Stimulated activated CD8-positive, alpha-beta memory T cell treated with anti-CD3 and anti-CD28 coated beads, Interleukin-2, amount 100 ng/mL, for 48 hours (primary cell): ENCODE measurements at places on chromosomes 5 and 9.

- no peak for DNase-seq
Measured at GRCh38 chr5:1325870-1326531, 18.9 kb downstream of the CLPTM1L start.

DNA sequence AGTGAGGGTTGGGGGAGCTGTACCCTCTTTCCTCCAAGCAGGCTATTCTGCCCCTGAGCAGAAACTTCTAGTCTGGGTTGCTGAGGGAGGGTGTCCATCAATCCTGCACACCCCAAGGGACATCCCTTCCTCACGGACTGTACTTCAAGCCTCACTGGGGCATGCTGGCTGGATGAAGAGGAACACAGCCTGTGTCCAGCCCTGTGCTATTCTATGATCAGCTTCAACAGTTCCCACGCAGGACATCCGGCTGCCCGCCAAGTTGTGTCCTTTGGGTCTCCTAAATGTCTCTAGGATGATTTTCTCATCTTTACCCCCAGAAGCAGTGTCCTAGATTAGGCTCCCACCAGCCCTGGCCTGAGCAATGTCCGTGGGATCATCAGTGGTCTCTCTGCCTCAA lies 68.1 kb downstream of the CRB2 start:
- DNase-seq: no peak

DNA sequence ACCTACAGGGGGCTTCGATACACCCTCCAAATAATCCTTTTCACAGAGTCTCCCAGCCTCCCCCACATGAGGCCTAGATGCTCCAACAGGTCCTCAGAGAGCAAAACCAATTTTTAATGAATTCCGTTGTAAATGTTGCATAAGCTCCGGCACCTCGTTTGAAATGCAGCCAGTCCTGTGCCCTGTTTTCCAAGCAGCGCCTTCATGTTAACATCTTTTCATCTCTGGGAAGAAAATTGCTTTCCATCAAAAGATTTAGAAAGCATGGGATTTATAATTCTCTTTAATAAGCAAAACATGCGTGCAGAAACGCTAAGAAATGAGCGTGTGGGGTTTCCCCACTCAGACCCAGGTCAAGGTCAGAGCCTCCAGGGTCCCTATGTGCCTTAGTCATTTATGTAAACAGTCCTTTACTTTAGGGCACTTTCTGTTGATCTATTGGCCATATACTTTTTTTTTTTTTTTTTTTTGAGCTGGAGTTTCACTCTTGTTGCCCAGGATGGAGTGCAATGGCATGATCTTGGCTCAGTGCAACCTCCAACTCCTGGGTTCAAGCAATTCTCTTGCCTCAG lies 177.5 kb upstream of the S1PR3 start:
- DNase-seq: no peak

GRCh38 chr9:123290764-123291163 lies 22.4 kb upstream of the STRBP start:
- no peak for DNase-seq

DNA sequence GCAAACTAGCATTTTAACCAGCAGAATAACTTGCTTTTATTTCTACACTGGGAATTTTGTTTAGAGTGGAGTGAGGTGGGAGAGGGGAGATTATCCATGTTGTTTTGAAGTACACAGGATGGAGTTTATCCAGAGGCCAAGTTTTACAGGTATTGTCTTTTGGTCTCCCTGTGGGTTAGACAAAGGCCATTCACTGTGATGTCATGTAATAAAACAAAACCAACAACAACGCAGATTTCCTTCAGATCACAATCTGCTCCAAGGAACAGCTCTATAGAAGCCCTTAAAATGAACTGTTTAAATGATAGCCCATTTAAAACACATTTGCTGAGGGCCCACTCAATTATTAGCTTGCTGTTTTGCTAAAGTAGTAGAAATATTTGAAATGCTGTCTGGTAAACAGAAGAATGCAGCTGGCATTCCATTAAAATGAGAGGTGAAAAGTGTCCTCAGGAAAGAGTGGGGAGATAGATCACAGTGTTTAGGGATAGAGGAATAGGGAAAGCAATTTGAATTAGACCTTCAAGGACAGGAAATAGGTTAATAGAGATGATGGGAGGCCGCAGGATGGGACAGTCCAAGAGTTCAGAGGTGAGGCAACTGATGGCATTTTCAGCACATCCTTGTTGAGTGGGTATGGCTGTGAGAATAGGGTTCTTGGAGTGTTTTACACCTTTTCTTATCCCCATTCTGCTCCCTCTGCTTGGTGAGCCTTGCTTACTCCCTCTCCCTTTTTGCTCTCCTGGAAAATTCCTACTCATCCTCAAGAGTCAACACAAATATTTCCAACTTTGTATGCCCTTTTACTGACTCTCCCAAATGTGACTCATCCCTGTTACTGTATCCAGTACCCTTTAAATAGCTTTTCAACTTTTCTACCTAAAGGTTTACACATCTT lies 140.1 kb upstream of the NR3C1 start:
- no peak for DNase-seq

DNA sequence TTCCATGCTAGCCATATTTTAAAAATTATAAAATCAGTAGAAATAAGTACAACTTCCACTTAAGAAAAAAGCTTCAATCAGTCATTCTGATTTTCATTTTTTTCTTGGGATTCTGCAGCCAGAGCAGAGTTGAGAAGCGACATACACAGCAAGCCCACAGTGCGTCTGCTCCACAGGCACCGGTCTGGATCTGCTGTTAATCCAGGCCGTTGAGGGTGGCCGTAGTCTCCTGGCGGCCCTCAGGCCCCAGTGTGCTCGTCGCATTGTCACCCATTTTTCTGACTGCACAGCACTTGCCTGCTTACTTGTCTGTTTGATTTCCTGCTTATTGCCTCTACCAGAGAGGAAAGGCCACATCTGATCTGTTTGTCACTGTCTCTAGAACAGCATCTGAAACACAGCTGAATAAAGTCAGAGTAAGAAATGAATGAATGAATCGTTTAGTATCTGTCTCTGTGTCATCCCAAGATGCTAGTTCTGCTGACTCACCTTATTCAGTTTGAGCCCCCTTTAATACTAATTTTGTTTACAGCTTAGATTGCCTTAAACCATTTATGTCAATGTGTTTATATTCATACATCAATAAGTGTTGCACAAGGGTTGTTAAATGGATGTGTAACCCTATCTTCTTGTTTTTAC lies 11.6 kb upstream of the ASPN start:
- DNase-seq: no peak

DNA sequence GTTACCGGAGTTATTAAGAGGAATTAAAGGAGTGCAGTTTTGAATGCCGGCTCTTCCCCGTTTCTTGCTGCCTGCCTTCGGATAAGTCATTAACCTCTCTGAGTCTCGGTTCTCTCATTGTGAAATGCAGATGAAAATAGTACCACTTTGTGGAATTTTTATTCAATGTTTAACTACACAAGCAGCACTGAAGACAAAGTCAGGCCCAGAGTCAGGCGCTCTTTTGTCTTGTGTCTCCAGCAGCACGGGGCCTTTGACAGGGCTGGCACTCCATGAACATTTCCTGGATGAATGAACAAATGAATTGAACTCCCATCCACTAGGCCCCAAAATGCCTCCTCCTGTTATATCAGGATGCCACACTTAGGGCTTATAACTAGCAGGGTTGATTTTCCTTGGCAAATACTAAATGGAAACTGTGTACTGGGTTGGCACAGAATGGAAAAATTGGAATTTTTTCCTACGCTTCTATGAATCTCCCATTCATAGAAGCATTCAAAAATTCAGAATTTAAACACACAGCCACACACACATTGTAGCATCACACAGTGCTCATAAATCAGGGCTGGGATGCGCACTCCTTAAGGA lies 332.8 kb downstream of the MLLT3 start:
- DNase-seq: no peak

DNA sequence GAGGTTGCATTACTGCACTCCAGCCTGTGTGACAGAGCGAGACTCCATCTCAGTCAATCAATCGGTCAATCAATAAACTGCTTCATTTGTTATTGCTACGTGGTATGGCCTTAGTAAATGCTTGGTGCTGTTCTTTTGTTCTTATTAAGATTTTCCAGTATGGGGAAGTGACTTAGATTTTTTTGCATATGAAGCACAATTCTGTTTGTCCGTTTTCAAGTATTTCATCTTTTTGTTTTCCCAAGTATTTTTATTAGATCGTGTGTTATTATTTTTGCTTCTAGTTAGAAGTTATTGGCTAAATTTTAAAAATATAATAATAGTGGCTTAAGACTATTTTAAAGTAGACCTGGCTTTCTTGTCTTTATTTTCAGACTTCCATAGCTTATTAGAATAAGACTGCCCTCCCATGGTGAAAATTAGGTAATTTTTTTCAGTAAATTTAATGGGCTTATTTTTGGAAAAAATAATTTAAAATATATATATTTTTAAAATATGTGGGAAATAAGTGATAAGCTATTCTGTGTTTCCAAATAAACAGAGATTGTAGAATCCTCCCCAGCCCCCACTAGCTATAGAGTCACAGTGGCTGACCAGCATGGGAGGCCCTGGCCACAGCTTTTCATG lies 14.7 kb upstream of the OMD start:
- no peak for DNase-seq
